ENCODE measurements at places on chromosomes 13 and 19.

GRCh38 chr13:44920013-44920412, 69.3 kb downstream of the NUFIP1 start:
- no peak for DNase-seq

- DNase-seq: peak; percentile 4
Measured at GRCh38 chr13:43935878-43936277, 56.2 kb downstream of the LACC1 start.

DNA sequence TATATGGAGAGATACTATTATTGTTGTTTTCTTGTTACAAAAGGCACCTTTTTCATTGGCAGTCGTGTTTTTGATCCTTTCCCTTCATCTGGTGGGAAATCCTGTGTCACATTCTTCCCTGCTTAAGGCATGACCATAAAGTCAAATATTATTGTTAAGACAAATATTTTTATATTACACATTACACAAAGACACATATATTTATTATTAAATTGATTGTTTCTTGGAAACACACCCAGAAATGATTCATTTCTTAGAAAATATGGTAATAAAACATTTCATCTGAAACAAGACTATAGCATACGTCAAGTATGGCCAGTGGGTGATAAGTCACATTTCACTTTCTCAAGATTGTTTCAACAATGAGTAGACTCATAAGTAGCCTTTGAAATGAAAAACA, 77.3 kb downstream of the KCTD12 start:
- no peak for DNase-seq

- no peak for DNase-seq
Measured at GRCh38 chr19:8174706-8175105, 25.3 kb upstream of the FBN3 start.

DNA sequence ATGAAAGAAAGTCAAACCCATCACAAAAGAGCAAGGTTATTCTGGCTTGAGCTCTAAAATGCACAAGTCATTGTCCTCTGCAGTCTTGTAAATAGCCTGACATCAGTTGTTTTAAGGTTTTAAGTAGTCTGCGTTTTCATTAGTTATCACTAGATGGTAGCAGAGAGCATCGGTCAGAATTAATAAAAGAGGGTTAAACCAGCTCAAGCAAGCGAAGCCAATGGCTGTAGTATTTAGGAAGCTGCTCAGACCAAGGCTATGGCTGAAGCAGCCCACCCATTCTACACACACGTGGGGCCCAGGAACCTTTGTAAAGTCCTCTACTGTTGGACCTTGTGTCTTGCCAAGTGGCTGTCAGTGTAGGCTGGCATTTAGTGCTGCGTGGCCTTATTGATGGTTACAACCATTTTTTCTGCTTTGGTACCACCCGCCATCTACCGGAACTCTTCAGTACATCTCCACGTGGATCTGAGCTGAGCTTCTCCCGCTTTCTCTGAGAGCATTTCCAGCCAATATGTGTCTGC, 13.3 kb upstream of the ZNF57 start:
- DNase-seq: peak; percentile 51

DNA sequence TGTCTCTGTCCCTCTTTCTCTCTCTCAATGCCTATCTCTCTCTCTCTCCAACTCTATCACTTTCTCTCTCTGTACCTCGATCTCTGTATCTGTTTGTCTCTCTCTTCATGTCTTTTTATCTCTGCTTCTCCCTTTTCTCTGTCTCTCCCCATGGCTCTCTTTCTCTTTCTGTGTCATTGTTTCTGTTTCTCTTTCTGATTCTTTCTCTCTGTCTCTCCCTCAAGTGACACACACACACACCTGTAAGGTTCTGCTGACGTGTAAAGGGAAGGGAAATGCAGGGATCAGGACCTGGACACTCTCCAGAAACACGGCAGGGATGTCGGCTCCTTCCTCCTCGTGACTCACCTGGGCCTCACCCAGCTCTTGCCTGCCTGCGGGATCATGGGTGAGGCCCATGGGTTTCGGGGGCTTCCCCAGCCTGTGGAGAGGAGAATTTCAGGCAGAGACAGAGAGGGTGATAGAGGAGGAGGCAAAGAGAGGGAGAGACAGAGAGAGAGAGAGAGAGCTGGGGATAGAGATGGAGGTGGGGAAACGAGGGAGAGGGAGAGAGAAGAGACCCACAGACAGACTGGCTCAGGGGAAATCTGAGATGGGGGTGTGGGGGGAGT, 5.4 kb upstream of the PLAUR start:
- DNase-seq: peak; percentile 60

DNA sequence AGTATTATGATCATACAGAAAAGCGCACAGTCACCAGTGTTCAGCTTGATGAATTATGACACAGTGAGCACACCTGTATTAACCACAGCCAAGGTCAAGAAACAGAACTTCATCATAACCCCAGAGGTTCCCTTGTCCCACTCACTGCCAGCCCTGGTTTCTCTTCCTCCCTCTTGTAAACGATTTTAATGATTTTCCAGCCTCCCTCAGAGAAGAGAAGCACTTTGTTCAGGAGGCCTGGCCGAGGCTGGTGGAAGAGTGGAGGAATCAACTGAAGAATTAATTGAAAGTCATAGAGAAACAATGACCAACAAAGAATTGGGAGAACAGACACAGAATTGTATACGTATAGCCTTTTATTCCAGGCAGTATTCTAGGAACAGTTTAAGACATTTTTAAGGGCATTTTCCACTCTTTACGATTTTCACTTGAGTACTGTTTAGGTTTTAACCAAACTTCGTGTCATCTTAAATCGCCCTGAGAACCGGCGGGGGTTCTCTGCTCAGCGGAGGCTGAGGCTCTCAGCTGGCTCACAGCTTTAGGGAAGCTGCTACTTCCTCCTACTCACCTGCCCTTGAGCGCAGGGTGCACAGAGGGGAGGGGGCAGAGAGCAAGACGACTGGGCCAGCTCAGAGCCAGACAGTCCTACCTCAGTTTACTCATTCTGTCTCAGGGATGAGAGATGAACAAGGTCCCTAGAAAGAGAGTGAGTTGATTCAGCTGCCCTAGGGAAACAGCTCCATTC, 108.6 kb downstream of the AKAP11 start:
- peak; percentile 48 for DNase-seq

GRCh38 chr19:4374498-4375163, 25.7 kb downstream of the SH3GL1 start:
- DNase-seq: no peak

DNA sequence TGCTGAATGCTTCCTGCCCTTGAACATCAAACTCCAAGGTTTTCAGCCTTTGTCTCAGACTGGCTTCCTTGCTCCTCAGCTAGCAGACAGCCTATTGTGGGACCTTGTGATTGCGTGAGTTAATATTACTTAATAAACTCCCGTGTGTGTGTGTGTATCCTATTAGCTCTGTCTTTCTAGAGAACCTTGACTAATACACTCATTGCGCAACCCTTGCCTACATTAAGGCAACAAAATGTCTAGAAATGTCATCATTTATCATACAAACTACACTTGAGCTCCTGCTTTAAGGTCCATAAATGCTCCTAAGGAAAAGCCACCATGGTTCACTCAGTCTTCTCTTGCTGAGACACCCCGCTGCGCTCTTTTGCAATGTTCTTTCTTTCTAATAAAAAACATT, 2861.0 kb downstream of the PCDH9 start:
- no peak for DNase-seq

DNA sequence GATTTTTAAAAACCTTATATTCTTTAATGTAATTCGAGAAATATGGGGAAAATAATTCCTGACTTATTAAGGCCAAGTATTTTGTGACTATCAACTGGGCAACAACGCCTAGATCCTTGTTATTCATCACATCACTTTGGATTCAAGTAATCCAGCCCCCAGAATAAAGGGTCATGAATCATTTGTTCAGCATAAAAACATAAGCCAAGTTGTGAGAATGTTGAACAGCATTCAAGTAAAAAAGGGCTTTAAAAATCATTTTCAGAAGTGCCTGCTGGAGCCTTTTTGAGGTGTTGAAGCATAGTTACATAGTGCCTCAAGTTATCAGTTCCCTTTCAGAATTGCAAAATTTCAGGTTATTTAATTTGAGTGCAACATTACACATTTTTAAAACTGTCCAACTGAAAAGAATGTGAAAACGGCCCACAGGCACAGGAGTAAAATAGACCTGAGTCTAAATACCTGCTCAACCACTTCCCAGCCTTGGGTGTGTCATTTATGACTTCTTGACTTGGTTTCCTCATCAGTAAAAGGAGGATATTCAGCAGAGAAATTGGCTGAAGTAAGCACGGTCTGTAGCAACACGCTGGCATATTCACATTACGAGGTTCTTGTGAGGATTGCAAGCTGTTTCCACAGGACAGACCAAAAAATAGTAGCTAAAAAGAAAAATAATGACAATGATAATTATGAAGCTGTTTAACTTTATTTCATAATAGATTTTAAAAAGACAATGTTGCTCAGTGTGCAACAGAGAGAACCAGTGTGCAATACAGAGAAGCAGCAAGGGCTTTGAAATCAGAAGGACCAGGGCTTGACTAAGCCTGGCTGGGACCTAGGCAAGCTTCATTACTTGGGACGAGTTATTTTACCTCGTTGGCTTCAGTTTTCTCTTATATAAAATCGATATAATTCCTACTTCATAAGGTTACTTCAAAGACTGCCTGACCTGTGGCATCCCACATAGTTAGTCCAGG, 56.6 kb downstream of the MBNL2 start:
- DNase-seq: no peak

GRCh38 chr13:41220401-41220800, 26.0 kb upstream of the KBTBD7 start:
- no peak for DNase-seq

GRCh38 chr13:108350579-108350978, 81.1 kb downstream of the TNFSF13B start:
- DNase-seq: no peak

- no peak for DNase-seq
Measured at GRCh38 chr13:21733475-21734263, 62.8 kb downstream of the FGF9 start.

GRCh38 chr13:109226631-109227030, 559.8 kb downstream of the IRS2 start:
- DNase-seq: no peak

DNA sequence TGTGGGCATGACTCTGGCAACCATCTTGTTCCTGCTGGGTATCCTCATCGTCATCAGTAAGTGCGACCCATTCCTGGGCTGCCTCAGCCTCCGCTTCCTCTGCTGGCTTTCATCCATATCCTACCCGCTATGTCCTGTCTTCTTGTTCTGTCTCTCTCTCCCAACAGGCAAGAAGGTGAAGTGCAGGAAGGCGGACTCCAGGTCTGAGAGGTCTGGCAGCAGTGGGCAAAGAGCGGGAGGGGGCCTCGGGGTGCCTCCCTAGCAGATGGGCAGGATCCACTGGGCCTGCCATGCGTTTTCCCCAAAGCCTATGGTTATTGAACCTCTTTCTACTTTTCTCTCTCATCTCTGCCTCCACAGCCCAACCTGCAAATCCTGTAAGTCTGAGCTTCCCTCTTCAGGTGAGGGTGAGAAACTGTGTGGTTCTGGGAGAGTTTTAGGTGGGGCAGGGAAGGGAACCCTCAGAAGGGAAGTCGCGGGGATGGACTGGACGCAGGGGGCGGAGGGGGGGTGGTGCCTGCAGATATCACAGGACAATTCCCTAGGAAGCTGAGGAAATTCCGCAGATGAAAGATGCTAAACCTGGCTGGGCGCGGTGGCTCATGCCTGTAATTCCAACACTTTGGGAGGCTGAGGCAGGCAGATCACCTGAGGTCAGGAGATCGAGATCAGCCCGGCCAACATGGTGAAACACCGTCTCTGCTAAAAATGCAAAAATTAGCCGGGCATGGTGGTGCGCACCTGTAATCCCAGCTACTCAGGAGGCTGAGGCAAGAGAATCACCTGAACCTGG, 3.1 kb upstream of the FXYD5 start:
- DNase-seq: no peak

DNA sequence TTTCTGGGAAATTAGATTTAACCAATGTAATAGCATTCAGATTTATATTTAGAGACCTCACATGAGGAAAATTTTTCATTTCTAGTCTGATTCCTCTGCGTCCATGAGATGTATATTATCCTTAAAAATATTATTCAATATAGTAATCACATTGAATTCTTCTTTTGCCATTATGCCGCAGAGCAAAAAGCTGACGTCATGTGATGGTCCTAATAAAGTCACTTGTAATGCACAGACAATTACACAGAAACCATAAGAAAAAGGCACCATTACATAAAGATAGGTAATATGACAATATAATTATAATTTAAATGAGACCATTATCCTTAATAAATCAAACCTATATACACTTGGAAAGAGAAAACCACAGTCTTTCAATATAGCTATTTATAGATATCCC, 1021.5 kb downstream of the PCDH9 start:
- no peak for DNase-seq

DNA sequence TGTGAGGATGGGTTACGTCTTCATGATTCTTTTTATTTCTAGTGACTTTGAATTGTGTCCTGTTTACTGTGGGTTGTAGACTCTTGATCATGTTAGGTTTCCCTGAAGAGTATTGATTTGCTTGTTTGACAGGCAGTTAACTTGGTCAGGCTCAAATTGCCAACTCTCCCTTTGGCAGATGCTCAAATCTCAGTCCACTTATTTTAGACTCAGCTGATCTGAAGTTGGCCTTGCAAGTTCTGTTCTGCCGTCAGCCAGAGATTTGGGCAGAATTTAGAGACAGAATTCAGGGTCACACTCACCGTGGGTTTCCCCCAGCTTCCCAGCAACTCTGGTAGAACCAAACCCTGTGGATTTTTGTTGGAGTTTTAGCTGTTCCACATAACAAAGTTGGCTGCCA, 71.6 kb upstream of the TEX29 start:
- no peak for DNase-seq

- no peak for DNase-seq
Measured at GRCh38 chr13:105737688-105738087, 797.8 kb downstream of the EFNB2 start.

GRCh38 chr13:25453850-25454365, 82.1 kb downstream of the ATP8A2 start:
- no peak for DNase-seq

DNA sequence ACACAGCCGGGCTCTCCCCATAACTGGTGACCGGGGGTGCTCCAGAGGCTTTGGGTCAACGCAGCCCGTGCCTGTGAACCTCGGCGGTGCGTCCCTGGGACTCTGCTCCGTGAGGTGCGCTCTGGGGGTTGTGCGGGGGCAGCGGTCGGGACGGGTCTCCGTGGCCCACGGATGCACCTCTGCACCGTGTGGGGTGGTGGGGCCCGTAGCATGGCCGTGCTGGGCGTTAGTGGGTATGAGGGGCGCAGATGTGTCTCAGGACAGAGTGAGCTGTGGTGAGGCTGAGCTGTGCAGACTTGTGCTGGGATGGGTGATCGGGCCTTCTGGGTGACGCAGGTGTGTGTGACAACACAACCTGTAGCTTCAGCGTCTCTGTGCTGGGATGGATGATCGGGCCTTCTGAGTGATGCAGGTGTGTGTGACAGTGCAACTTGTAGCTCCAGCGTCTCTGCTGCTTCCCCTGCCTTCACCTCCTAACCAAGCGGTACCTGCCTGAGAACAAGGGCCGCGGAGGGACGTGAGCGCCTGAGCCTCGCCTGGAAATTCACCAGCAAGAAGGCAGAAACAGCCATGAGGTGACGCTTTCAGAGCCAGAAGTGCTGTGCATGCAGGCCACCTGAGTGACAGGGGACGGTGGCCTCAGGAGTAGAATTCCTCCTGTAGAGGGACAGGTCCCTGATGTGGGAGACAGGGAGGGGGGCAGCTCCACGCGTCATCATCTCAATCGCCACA, 599 bp downstream of the ZNF331 start:
- peak; percentile 26 for DNase-seq
